ENCODE measurements at places on chromosomes 3 and 15. TPM values are rescaled to one million over a fixed set of nuclear protein-coding genes. Genes with fewer than 3 reads are reported as not detected.

Gene SIDT1
- 0.96 TPM for total RNA-seq

Gene FGF12
- total RNA-seq = 0.37 TPM

Gene TWF2
- total RNA-seq = 78.8 TPM

Gene CACNA2D3
- total RNA-seq = not detected

Gene VIPR1
- 0.90 TPM for total RNA-seq

Gene CLDN1
- total RNA-seq = 28.5 TPM

Gene CALML4
- total RNA-seq = 9.5 TPM

Gene OIP5
- total RNA-seq = 16.8 TPM

Gene AADACL2
- total RNA-seq = not detected

Gene MPI
- total RNA-seq = 38.5 TPM

Gene B3GALNT1
- total RNA-seq = 0.15 TPM

Gene IL12A
- 0.96 TPM for total RNA-seq

Gene SAMD7
- total RNA-seq = not detected

Gene EPHB3
- total RNA-seq = 0.23 TPM
